ENCODE measurements at places on chromosomes 4 and X.

GRCh38 chr4:7206385-7206784, 14.0 kb downstream of the SORCS2 start:
- no peak for DNase-seq

DNA sequence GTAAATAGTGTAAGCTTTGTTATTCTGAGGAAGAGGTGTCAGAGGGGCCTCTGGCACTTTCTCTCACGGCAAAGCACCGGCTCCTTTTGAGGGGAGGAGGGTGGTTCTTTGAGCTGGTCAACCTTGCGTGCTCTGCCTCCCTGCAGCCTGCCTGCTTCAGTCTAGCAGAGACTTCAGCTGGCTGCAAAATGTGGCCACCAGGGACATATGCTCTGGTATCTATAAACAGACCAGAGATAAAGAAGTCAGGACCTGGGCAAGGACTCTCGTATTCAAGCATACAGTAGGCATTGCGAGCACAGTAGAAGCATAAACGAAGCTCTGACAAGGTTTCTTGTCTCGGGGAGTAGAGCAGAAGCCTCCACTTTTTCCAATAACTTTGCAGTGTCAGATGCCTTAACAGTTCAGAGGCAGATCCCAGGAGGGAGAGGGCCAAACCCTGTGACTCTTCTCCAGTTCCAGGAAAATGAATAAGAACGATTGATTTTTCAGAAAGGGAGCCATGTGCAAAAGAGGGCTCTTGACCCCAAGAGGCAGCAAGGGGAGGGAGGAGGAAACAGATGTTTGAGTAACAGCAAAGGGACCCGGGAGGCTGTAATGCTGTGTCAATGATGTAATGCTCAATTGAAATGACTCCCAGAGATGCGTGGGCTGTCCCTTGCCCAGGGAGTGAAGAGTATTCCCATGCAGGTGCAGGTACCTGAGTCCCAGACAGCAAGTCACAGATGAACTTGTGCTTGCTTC, 57.9 kb upstream of the TEX13D start:
- peak; percentile 8 for DNase-seq

- DNase-seq: no peak
Measured at GRCh38 chr4:15043922-15044321, 41.6 kb downstream of the CPEB2 start.

- no peak for DNase-seq
Measured at GRCh38 chrX:133983256-133983973, 2.0 kb downstream of the GPC3 start.

- no peak for DNase-seq
Measured at GRCh38 chr4:46274717-46275116, 115.2 kb downstream of the GABRA2 start.

DNA sequence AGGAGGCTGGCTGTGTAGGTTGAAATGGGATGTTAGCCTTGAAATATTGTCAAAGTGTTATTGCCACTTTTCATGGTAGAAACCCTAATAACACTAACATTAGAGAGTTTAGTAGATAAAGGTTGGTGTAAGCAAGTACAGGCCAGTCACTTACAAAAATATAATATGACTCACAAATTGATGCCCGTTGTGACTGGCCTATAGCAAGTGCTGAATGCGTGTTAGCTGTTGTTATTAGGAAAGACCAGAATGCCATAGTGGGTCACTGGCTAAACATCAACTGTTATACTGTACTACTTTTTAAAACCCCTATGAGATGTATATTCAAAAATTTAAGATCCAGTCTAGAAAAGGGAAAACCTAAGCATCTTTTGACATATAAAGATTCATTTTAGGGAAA, 20.4 kb upstream of the GDPD2 start:
- DNase-seq: no peak

- DNase-seq: no peak
Measured at GRCh38 chr4:151668689-151669402, 92.0 kb downstream of the GATB start.

- DNase-seq: peak; percentile 87
Measured at GRCh38 chrX:81201671-81202455, at the start of the genes HMGN5 and SH3BGRL. Gene HMGN5, minus strand, starts transcription at chrX:81201913. Its CDS starts 80,364 bp downstream, at chrX:81121549. Gene SH3BGRL, plus strand, starts transcription at chrX:81202102. Its CDS starts 99 bp downstream, at chrX:81202201.

GRCh38 chr4:15898902-15899301, 39.6 kb downstream of the FGFBP1 start:
- no peak for DNase-seq

DNA sequence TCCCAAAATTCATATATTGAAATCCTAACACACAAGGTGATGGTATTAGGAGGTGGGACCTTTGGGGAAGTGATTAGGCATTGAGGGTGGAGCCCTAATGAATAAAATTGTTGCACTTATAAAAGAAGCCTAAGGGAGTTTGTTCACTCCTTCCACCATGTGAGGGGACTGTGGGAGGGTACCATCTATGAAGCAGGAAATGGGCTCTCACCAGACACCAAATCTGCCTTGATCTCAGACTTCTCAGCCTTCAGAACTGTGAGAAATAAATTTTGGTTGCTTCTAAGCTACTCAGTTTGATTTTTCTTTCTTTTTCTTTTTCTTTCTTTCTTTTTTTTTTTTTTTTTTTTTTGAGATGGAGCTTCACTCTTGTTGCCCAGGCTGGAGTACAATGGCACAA, 116.2 kb upstream of the GPC3 start:
- no peak for DNase-seq

DNA sequence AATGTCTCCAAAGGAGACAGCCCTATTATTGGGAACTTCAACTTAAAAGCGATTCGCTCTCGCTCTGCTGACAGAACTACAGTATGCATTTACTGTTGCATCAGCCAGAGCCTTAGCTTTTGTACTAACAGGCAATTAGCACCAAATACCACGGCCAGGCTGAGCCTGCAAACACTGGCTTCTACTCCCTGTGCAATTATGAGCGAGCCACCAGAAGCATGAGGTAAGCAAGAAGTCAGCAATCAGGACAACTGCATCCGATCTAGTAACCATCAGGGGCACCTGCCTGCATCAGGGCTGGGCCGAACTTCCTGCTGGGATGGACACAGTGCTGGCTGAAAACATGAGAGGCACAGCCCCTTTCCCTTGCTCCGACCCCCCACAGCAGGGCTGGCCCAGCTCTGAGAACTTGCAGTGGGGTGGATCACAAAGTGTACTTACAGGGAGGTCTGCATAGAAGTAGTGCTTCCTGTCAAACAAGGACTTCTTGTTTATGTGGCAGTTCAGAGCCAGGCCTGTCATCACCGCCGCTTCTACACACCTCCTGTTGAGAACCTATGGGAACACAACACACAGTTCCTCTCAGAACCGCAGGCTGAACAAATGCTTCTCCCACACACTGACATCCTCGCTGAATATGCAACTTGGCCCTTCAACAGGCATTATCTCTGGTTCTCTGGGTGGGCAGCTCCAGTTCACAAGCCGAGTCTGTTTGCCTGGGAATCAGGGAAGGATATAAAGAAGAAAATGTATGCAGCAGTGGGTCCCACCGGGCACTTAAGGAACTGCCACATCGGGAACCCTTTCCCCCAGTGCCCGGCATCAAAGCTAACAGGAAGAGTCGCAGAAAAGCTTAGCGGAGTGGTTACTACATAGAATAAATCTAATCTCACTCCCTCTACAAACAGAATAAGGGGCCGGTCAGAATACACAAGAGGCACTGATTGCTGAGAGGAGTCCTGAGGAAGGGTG, 41.5 kb downstream of the GATB start:
- DNase-seq: no peak

DNA sequence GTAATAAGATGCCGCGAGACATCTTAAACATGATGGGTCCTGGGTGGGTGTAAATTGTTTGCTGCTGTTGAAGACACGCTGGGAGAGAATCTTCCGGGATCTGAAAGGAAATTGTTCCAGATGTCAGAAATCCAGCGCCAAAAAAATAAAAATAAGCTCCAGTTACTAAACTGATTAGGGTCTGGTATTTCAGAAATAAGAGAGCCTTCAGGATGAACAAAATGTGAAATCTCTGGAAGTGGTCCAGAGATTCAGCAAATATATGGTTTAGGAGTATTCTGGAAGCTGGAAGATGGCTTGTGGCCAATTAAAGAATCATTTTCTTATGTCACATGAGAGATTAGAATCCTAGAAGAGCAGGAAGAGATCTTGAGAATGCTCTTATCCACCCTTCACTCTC, 75.8 kb upstream of the NHS start:
- DNase-seq: no peak

DNA sequence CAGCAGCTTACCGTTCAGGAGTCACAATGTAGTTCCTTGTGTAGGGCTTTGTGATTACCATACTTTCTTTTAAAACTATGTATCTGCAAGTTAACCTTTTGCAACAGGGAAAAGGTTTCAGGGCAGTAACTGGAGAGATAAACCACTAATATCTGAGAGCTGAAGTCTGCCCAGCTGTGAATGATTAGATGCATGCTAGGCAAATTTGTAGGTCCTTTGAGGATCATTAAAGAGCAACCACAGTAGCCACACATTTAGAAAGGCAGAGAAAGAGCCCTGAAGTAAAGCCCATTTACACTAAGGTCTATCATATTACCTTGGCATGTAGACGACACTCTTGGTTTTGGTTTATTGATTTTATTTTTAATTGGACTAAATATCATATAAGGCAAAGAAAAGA, 60.0 kb downstream of the ATP8A1 start:
- DNase-seq: peak; percentile 9

DNA sequence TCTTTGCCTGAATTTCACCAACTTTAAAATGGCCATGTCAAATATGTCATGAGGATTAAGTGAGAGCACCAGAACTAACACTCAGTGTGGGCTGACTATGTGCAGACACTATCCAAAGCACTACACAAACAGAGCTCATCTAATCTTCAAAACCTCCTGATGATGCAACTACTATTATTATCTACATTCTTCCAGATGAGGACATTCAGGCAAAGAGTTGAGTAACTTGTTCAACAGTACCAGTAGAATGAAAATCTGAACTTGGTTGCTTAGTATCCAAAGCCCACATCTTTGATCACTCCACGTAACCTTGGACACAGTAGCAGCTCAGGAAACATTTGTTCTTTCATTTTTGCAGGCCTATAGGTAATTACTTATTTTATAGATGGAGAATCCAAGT, 90.1 kb downstream of the ATP8A1 start:
- peak; percentile 7 for DNase-seq

- no peak for DNase-seq
Measured at GRCh38 chr4:28373191-28373590, 1512.5 kb downstream of the STIM2 start.

GRCh38 chrX:43969504-43970501, 3.4 kb downstream of the NDP start:
- no peak for DNase-seq

- DNase-seq: peak; percentile 33
Measured at GRCh38 chrX:154800478-154801210, 4.6 kb downstream of the MPP1 start.

DNA sequence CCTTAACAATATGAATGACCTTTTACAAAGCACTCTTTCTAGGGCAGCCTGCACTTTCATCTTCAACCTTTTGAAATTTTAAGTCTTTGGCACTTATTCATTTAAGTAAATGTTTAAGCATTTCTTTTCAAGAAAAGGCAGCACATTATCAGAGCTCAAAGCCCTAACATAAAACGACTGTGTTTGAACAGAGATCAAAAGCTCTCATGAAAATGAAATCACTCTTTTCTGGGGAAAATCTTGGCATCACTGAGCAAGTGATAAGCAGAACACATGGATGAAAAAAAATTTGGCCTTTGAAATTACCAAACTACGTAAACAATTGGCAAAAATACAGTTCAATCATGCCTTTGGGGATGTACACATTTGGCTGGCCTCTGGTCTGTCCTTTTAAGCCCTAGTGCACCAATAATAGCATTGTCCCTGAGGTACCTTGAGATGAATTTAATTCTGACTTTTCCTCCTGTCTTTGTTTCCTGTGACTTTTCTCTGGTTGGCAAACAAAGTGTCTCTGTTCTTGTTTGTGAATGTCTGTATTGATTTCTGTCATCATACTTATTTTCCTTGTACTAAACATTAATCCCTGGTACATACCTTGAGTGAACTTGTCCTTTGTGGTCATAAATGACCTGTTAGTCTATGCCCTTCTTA, 12.9 kb upstream of the ODAM start:
- no peak for DNase-seq

- no peak for DNase-seq
Measured at GRCh38 chr4:98828801-98829200, 100.1 kb downstream of the EIF4E start.

DNA sequence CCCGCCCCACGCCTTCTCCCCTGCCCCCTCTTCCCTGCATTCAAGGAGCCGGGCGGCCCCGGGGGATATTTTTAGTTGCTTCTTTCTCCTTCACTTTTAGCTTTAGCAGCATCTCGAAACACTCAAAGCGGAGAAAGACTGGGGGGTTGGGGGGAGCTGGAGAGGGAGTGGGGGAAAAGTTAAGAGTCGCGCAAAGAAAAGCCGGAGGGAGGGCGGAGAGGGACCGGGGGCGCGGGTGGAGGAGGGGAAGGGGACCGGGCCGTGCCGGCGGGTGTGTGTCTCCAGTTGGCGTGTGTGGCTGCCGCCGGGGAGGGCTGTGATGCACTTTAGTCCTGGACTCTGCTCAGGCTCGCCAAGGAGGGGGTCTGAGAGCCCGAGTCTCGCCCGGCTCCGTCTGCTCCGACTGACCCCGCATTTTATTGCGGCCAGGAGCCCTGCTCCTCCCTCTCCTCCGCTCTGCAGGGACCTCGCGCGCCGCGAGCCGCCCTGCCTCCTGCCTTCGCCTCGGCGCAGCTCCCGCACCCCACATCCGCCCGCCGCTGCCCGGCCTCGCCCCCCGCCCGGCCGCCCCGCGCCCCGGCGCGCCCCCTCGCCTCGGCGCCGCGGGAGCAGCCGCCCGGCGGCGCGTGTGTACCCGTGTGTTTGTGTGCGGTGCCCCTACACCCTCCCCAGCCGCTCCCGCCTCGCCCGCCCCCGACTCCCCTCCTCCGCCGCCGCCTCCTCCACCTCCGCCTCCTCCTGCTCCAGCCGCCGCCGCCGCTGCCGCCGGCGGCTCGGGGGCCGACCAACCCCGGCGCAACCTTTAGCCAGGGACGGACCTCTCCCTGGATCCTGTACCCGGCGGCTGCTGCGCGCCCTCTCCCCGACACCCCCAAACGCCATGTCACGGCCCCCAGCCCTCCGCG, 1.4 kb downstream of the ZNF827 start:
- peak; percentile 92 for DNase-seq

All from large intestine (tissue), 12 donors.